Stimulated activated CD8-positive, alpha-beta memory T cell treated with anti-CD3 and anti-CD28 coated beads, Interleukin-12 subunit alpha, Interleukin-12 subunit beta, amount 100 ng/mL, for 4 hours (primary cell): ENCODE measurements at places on chromosomes 16 and 17.

DNA sequence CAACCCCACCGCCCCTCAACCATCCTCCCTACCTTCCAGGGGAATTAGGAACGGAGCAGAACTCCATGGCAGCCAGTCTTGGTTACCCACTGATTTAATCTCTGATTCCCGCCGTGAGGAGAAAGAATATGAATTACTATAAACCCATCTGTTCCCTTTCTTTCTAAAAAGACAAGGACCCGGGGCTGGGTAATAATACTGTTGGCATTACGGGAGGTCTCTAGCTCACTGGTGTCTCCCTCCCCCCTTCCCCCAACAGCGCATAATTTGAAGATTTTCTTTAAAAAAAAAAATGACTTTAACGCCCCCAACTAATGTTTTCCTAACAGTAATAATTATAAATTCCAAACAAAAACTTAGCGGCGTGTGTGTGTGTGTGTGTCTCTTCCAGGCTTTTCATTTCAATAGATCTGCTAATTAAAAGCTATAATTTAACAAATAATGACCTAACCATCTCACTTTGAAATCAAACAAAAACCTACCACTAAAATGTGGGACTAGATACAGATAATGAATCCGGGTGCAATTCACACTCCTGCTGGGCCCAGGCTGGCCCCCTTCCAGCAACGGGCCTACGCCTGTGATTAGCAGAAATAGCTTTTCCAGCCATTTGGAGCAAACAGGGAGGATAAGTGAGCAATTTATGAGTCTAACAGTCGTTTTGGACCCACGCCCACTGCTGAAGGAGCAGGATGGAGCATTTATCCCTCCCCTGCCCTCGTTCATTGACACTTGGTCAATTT, 18.2 kb upstream of the BHLHA9 start:
- DNase-seq = no peak

GRCh38 chr16:78425891-78426510, 326.5 kb downstream of the WWOX start:
- no peak for DNase-seq

DNA sequence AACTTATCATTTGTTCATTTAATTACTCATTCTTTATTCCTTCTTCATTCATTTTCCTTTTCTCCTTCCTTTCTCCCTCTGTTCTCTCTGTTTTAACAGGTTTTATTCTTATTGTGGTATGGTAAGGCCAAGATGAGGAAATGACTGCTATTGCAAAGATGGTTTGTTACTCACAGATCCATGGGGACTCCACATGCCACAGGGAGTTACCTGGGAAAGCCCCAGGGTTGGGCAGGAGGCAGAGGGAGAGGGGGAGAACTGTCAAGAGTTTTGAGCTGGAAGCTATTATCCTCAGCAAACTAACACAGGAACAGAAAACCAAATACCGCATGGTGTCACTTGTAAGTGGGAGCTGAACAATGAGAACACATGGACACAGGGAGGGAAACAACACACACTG, 453.3 kb downstream of the WWOX start:
- DNase-seq = no peak

GRCh38 chr16:10688726-10689125, 6.0 kb downstream of the TEKT5 start:
- no peak for DNase-seq

GRCh38 chr17:19645734-19646201, 2.8 kb upstream of the ALDH3A2 start:
- peak; percentile 8 for DNase-seq

DNA sequence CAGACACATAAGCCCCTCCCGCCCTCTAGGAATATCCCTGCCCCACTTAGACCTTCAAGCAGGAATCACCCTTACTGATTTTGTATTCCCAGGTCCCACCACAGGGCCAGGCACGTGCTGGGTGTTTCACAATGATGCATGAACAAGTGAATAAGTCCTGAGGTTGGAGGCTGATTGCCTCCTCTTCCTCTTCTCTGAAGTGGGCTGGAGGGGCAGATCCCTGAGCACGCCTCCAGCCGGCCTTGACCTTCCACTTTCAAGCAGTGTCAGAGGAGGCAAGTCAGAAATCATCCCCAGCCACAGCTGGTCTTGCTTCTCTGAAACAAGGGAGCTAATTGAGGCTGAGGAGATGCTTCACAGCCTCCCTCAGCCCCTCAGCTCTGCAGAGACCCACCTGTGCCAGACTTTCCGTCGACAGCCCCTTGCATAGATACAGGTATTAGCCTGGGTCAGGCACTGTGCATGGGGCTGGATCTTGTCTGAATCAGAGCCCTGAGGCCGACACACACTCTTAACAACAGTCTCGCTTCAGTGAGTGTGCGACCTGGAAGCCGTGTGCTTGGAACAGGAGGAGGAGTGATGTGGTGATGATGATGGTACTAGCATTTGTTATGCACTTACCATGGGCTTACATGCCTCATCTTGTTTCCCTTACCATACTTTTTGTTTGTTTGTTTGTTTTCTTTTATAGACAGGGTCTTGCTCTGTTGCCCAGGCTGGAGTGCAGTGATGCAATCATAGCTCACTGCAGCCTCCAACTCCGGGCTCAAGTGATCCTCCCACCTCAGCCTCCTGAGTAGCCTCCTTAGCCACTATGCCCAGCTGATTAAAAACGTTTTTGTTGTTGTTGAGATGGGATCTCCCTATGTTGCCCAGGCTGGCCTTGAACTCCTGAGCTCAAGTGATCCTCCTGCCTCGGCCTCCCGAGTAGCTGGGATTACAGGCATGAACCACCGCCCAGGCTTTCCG, 15.0 kb downstream of the MRM1 start:
- DNase-seq = no peak

DNA sequence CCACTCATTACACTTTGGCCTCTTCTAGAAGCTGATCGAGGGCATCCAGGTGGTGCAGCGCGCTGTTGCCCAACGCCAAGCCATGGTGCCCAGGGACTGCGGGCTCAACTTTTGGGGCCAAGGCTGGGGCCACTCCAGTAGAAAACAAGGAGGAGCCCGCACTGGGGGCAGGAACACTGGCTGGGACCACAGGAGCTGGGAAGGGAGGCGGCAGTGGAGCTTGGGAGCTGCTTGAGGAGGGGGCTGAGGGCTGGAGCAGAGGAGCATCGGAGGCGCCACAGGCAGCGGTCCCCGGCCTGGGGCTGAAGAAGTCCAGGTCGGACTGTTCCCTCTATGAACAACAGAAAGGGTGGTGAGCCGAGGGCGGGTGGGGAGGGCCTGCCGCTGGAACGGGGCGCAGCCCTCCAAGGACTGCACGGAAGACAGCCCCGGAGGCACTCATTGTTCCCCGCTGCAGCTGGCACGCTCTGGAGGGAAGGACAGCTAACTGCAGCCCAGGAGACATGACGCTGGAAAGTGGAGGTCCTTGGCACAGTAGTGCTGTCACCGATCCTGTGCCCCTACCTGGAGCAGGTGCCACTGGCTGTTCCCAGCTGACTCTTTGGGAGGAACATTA, 21.5 kb downstream of the GGA3 start:
- no peak for DNase-seq
